ENCODE measurements at places on chromosomes 5 and 9.

GRCh38 chr5:31754741-31755675, 116.1 kb downstream of the PDZD2 start:
- DNase-seq, result no peak

GRCh38 chr9:27359763-27360162, 62.8 kb upstream of the EQTN start:
- no peak for DNase-seq

DNA sequence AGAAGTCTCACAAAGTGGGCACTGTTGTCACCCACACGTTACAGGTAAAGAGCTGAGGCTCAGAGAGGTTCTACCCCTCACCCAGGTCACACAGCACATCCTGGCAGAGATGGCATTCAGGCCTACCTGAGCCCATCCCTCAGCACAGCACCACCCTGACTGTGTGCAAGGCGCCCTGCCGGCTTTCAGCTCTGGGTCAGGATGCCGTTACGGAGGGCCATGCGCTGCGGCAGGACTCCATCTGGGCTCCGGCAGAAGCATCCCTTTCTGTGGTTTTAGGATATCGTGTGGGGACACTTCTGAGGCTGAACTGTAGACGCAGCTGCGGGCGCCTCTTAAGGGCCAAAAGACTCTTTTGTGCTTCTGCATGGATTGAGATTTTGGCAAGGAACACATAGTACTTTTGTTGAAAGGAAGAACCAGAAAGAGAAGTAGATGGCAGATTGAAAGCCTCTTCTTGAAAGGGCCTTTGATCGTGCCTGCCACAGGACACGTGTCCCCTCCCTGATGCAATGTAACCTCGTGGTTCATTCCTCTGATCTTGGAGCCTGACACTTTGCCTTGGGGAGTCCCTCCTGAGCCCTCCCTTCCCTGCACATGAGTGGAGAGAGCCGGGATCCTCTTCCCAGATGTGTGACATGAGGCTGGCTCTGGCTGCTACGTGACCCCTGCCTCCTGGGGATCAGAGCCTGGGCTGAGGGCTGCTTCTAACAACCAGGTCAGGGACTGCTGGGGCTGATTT, 31.3 kb downstream of the USP20 start:
- DNase-seq, result no peak

DNA sequence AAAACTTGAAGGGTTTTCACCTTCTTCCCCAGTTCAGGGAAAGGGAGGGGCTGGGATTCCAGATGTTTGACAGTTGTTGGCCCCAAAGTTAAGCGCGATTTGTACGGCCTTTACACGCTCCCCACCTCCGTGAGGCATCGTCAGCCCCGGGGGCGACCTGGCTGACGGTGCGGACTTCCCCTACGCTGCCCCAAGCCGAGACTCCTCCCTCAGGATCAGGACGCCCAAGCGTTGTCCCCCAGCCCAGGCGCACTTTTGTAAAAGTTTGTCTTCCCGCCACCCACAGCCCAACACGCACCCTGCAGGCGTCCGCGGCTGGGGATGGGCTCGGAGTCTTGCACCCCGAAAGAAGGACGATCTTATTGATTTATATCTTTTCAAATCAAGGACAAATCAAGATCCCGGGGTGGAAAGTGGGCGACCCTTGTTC, 713 bp downstream of the MOB3B start:
- DNase-seq, result no peak

DNA sequence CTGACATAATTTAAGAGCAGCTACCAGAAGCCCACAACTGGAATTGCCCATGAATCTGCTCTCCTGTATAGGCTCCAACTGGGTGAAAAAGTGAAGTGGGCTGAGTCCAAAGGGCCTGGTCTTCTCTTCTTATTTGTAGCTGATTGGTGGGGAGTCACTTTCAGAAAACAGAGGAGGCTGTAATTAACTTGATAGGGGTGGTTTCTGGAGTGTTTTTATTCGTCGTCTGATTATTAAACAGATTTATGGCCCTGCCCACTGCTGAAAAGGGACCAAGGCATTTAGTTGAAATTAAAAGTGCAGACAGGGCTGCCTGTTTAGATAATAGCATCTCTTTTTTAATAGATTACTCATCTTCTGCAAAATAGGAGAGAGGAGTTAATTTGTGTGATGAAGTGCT, 81.0 kb upstream of the SAP30L start:
- no peak for DNase-seq

DNA sequence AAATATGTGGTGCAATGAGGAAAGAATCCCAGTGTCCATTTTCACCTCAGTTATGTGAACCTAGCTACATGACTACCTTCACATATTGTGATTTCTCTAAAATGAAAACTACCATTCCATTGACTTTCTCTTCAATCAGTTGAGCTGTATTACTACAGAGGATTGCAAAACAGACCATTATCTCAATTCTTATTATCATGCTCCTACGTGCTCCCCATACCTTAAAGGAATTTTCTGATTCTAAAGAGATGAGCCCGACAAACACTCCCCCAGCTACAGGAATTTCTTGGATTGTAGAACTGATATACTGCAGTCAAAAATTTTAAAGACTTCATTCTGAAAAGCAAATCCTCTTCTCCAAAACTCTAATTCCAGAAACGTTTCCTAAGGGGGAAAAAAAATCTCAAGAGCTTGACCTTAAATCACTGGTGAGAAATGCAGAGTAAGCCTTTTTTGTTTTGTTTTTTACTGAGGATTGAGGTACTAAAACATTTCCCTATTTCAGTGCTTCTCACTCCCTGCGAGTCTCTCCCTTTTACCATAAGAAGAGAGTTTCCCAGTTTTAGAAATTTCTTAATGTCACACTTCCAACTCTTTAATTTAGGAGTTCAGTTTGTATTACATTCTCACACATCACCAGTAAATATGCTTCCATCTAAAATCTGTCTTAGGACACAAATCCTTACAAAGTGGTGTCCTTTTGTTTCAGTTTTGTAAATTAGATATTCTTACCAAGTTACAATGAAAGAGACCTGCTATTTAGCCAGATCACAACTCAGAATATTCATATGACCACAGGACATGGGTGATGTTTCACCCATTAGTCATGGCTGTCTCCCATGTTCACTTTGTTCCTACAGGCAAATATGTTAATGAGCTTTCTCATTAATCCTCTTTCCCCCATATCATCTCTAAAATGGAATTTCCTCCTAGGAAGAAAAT, 203.8 kb downstream of the TSSK1B start:
- DNase-seq, result no peak

DNA sequence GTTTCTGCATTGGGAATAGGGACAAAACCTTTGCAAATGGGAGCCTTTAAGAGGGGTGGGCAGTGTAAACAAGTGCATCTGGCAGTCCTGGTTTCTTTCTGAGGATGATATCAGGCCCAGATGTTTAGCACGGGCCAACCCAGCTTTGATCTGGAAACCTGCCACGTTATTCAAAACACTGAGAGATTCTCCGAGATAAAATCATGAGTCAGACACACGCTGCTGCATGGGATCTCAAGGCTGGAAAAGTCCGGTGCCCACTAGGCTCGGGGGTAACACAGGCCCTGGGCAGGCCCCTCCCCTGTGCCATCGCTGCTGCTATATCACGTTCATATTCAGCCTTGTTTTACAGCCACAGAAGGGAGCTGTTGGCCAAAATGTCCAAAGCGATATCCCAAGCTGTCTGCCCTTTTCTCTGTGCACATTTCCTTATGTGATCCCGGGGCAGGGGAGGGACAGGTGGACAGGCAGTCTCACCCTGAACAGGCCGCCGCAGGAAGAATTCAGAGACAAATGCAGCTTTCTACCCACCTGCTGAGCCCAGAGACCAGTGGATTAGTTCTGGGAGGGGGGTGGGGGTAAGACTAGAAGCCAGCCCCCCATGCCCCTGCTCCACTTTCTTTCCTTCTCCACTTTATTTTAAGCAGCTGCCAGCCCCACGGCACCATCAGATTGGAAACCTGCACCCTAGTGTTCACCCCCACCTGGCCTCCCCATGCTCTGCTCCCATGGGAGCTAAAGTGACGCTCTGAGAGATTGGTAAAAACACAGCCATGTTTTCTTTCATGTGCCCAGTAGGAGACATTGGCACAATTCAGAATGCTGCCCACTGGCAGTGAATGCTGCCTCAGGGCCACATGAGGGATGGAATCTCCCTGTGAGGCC, 63.1 kb downstream of the TMOD1 start:
- no peak for DNase-seq

Measured in SIG-M5 (cell line).